ENCODE measurements at places on chromosomes 12 and 14. TPM values are rescaled to one million over a fixed set of nuclear protein-coding genes. Genes with fewer than 3 reads are reported as not detected.

SLC10A1 gene
- not detected for total RNA-seq

- DNase-seq: no peak
Measured at GRCh38 chr12:54975272-54975671, 9.3 kb downstream of the TESPA1 start.

- DNase-seq: no peak
Measured at GRCh38 chr14:105926373-105927095, 400.2 kb downstream of the TMEM121 start.

KITLG gene
- total RNA-seq: 0.39 TPM

CAPZA3 gene
- total RNA-seq: not detected
